Osteoblast (primary cell): ENCODE measurements at places on chromosomes 2 and 18. TPM values are rescaled to one million over a fixed set of nuclear protein-coding genes. Genes with fewer than 3 reads are reported as not detected.

- no peak for DNase-seq
Observed at GRCh38 chr2:199812493-199812892, 38.5 kb downstream of the FTCDNL1 start.

- no peak for DNase-seq
Observed at GRCh38 chr2:40680547-40680946, 228.7 kb upstream of the SLC8A1 start.

NAT8 gene
- total RNA-seq, result not detected in 2 replicates

- DNase-seq, result no peak
Observed at GRCh38 chr2:62587592-62587991, 81.6 kb upstream of the TMEM17 start.

REG3A gene
- total RNA-seq, result not detected in 2 replicates

- DNase-seq, result no peak
Observed at GRCh38 chr2:5125017-5125730, 567.0 kb upstream of the SOX11 start.

GRCh38 chr18:54284535-54284934, 15.2 kb downstream of the POLI start:
- DNase-seq, result no peak

GRCh38 chr18:76145521-76146376, 349.3 kb downstream of the ZNF516 start:
- no peak for DNase-seq

GRCh38 chr2:138979131-138979785, 199.1 kb upstream of the NXPH2 start:
- DNase-seq, result no peak

- no peak for DNase-seq
Observed at GRCh38 chr2:176097820-176098365, 1.7 kb upstream of the HOXD12 start.

DNA sequence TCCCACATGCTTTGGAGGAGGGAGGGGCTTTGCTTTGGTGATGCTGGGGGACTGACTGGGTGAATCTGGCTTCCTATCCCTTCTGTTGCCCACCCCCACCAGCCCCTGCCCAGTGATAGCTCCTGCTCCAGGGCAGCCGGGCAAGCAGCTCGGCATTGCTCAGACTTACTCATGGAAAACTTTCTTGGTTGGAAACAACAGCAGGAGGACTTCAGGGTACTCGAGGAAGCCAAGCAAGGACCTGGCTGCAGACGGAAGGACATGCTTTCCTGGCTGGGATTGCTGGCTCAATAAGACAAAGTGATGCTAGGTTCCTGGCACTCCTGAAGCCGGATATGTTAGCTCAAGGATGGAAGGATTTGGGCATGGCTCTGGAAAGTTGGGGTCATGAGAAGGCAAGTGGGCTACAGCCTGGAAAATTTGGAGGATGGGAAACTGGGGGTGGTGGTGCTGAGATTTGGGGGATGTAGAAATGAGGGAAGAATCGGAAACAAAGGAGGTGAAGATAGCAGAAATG, 3.1 kb downstream of the SPEG start:
- peak; percentile 47 for DNase-seq

GRCh38 chr2:36507408-36507812, 90.6 kb downstream of the FEZ2 start:
- DNase-seq, result no peak

DNA sequence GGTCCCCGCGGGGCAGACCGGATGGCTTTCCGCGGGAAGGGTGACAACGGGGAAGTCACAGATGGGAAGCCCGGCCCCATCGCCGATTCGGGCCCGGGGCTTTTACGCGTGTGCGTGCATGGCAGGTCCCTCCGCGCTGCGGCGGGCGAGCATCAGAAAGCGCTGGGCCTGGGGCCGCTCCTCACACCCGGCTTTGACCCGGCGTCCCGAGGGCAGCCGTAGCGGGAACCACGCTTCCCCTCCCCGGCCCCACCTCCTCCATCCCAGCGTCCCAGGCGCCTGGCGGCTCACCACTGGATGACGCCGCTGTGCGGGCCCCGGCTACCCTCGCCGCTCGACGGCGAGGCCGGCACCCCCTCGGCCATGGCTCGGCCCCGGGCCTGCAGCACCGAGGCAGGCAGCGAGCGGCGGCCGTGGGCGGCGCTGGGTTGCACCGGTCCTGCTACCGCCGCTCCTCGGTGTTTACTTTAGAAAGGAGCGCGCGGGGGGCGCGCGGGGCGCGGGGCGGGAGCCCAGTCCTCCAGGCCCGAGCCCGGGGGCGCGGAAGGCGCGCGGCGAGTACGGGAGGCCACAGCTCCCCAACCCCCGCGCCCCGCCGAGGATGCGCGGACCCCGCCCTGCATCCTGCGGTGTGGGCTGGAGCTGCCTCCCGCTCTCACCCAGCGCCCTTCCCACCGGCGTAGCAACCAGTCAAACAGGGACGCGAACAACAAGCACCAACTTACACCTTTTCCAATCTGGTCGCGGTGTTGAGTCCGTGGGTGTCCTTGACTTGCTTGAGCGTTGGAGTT, 806 bp downstream of the RFX8 start:
- DNase-seq, result peak; percentile 93

GRCh38 chr2:42054714-42055430, 7.1 kb downstream of the PKDCC start:
- DNase-seq, result no peak

GRCh38 chr2:231940795-231941194, 14.6 kb upstream of the NPPC start:
- peak; percentile 15 for DNase-seq

- DNase-seq, result no peak
Observed at GRCh38 chr2:204967199-204967960, 422.1 kb downstream of the PARD3B start.

GCG gene
- not detected in 2 replicates for total RNA-seq

- DNase-seq, result no peak
Observed at GRCh38 chr2:25586726-25587144, 86.6 kb downstream of the DTNB start.

GRCh38 chr2:174877751-174878150, 113.5 kb upstream of the CHRNA1 start:
- no peak for DNase-seq

RGPD3 gene
- 0.36 and 0.59 TPM in 2 replicates for total RNA-seq

- no peak for DNase-seq
Observed at GRCh38 chr2:34037157-34037556, 438.1 kb upstream of the FAM98A start.

DNA sequence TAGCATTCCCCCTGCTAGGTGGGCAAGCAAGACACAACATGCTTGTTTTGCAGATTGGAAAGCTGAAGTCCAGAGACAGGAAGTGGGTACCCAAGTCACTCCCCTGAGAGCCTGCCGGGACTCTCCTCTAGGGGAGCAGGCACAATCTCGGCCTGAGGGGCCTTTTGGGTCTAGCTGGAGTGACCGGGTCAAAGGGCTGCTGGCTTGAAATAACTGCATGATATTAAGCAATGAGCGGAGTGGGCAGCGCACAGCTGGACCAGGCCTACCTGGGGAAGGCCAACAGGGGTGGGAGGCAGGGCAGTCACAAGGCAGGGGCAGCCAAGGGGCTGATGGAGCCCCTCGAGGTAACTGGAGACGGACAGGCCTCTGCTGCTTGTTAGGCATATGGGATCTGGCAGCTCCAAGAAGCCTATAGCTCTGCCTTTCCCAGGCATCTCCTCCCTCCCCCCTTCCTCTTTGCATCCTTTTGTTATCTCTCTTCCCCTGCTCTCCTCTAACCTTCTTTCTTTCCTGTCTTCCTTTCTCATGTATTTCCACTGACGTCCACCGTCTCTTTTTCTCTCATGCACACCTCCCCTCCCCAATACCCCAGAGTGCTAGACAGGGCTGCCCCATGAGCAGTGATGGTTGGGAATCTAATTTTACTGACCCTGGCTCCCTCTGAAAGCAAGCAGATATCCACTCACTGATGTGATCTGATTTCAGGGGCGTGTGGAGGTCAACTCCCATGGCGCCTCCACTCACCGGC, 237.5 kb downstream of the LOXHD1 start:
- no peak for DNase-seq

AP1S3 gene
- total RNA-seq, result 2.2 and 2.7 TPM in 2 replicates

DNA sequence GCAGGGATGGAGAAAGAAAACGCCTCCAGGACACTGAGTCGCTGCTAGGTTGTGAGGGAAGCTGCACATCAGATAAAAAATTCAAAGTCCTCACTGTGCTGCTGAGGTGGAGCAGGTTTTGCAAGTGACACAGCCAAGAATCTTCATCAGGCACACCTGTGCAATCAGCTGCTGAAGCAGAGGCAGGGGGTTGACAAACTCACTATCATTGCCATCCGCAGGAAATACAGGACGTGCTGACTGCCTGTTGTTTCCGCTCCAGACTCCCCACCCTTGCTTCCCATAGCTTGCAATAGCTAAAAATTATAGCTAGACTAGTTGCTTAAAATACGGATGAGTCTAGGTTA, 147.8 kb upstream of the FHL2 start:
- no peak for DNase-seq

DNA sequence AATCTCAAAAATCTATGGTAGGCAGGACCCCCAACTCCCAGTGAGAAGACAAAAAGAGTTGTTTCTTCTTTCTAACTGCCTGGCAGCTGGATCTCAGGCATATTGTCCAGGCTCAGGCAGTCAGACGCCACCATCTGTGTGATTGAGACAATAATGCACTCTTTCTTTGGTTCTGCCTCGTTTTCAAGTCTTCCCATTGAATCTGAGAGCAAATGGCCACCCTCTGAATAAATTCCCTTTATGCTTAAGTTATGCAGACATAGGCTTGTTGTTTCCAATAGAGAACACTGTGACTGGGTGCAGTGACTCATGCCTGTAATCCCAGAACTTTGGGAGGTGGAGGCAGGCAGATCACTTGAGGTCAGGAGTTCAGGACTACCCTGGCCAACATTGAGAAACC, 15.3 kb upstream of the CD207 start:
- DNase-seq, result no peak

DNA sequence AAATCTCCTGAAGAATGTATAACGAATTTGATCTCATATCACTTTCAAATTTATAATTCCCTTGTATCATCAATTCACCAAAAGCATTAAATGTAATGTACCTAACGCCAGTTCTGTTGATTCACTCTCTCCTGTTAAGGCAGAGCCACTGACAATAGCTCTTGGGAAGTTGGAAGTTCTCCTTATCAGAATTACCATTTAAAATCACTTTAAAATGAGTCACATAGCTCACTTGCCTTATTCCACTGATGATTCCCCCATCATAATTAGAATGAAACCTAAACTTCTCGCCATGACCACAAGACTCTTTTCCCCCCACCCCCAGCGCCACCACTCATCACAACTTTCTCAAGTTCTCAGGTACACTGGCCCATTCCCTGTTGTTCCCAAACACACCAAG, 117.1 kb downstream of the PID1 start:
- DNase-seq, result peak; percentile 56

CYRIA gene
- total RNA-seq, result 1.8 and 2.2 TPM in 2 replicates

GRCh38 chr2:231315896-231316295, 79.6 kb upstream of the B3GNT7 start:
- no peak for DNase-seq

DNA sequence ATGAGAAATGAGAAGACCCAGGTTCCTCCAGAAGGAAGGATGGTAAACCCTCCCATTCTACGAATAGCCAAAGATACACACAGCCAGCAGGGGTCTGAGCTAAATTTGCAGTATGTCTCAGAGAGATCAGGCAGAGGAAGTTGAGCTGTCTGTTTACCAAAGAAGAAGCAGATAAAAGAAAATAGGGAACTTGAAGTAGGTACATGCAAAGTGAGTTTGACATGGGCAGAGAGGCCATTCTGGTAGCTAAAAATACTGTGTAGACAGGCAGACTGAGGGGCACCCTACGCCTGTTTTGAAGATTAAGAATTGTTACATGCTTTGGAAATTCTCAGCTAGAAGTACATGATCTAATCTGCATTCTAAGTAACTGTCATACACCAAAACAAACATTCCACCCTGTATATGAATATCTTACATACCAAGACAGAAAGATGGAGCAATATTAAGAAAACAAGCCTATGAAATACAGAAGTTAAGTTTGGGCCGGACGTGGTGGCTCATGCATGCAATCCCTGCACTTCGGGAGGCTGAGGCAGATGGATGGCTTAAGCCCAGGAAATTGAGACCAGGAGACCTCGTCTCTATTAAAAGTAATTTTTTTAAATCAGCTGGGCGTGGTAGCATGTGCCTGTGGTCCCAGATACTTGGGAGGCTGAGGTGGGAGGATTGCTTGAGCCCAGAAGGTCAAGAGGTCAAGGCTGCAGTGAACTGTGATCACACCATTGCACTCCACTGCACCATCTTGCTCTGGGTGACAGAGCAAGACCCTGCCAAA, 157.9 kb downstream of the ANKRD44 start:
- peak; percentile 62 for DNase-seq

DNA sequence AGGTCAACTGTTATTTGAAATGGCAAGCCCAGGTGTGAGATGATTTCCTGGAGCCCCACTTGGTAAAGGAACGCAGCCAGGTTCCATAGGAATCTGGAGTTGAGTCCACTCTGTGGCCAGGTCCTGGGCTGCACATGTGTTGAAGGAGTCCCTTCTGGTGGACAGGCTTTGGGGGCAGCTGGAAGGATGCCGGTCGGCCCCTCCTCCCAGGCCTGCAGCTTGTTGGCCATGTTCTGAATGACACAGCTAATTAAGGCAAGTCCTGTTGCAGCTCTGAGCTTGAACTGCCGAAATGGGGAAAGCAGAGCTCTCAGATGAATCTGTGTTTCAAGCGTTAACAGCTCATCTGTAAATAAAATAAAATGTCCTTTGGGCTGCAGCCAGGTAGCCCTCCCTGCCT, 23.8 kb downstream of the EN1 start:
- no peak for DNase-seq

CAPN14 gene
- under 0.01 TPM in 2 replicates for total RNA-seq

- DNase-seq, result no peak
Observed at GRCh38 chr18:40452599-40452998, 1502.4 kb upstream of the PIK3C3 start.

GRCh38 chr18:59620381-59620780, 76.8 kb downstream of the CCBE1 start:
- DNase-seq, result no peak

GRCh38 chr2:88950010-88950409, 258.5 kb downstream of the RPIA start:
- DNase-seq, result no peak

GRCh38 chr2:50879457-50879856, 152.5 kb downstream of the NRXN1 start:
- DNase-seq, result no peak

NPHP1 gene
- 7.6 and 8.3 TPM in 2 replicates for total RNA-seq

GRCh38 chr2:238587776-238588660, 161.3 kb downstream of the ASB1 start:
- no peak for DNase-seq

NPPC gene
- total RNA-seq, result not detected in 2 replicates

DNA sequence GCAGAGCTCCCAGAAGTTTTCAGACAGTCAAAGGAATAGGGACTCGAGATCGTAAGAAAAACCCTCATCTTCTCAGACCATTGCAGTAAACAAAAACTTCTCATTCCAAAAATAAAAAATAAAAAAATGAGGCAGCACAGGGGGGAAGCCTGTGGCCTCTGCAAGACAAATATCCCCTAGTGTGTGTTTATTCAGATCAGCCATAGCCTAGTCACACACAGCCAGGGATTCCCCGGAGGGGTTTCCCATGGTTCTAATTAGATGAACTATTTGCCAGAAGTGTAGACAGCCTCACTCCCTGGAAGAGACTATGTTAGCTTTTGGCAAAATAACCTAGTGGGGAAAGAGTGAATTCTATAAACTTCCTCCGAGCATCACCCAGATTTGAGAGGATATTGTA, 122.9 kb upstream of the KLF7 start:
- no peak for DNase-seq
